Activated naive CD4-positive, alpha-beta T cell (primary cell): ENCODE measurements at places on chromosomes 5 and 9.

- DNase-seq, result no peak
Observed at GRCh38 chr9:79708541-79708940, 136.8 kb downstream of the TLE4 start.

DNA sequence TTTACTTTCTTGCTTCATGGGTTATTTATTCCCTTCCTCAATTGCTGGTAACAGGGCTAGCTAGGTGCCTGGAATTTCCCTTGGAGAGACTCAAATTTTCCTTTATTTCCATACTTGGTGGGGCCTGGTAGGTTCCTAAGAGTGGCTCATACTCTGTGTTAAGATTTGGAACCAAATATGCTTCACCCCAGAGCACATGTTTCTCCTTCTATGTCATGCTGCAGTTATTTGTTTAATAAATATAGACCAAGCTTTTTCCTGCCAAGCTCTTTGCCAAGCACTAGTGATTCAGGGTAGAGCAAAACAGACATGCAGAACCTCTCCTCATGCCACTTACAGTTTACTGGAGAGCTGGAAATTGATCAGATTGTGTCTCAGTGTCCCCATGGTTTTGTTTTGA lies 290.3 kb upstream of the SGCD start:
- DNase-seq, result no peak

- no peak for DNase-seq
Observed at GRCh38 chr5:8270246-8270645, 401.3 kb downstream of the MTRR start.

DNA sequence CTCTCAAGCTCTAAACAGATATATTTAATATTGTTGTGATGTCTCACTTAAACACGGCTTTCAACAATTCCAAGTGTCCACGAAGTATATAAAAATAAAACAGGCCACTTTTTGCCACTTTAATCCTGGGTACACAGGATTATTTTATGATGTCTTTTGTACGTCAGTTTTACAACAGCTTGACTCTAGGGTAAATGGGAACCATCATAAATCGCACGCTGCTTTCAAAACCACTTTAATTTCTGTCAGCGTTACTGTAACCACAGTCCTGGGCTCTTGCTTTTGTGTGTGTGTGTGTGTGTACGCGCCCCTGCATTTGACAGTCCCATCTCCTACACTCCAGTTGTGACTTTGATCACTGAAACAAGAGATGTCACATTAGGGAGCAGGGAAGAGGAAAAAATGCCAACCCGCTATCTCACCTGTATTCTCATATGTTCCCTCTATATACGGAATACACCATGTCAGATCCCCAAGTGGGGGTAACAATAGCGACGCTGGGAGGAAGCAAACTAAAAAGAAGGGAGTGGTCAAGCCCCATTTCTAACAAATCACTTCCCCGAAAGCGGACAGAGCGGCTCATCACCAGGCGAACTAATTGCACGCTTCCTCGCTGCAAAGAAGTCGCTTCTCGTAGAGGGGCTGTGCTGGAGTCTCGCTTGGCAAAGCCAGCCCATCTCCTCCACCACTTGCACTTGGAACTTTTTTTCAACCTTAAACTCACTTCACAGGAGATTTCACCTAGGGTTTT lies 1.2 kb downstream of the BNC2 start:
- DNase-seq, result no peak

DNA sequence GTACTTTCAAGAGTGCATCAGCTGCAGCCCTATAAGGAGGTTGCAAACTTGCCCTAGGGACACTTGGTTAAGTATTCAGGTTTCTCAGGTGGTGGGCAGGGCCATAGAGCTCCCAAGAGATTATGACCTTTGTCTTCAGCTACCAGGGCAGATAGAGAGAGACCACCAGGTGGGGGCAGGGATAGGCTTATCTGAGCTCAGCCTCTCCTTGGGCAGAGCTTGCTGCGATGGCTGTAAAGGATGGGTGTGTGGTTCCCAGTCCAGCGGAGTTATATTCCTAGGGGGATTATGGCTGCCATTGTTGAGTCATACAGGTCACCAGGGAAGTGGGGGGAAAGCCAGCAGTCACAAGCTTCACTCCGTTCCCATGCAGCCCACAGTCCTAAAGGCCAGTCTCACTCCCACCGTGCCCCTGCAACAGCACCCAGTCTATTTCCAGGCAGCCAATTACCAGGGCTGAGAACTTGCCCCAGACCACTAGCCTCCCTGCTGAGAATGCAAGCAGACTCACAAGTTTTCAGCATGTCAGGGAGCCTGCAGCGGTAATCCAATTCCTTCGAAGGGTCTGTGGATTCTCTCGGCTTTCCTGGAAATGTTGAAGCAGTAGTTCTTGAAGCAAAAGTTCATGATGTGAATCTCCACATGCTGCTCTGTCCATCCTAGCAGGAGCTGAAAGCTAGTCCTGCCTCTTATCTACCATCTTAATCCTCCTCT lies 151.5 kb downstream of the SLC12A2 start:
- DNase-seq, result no peak

DNA sequence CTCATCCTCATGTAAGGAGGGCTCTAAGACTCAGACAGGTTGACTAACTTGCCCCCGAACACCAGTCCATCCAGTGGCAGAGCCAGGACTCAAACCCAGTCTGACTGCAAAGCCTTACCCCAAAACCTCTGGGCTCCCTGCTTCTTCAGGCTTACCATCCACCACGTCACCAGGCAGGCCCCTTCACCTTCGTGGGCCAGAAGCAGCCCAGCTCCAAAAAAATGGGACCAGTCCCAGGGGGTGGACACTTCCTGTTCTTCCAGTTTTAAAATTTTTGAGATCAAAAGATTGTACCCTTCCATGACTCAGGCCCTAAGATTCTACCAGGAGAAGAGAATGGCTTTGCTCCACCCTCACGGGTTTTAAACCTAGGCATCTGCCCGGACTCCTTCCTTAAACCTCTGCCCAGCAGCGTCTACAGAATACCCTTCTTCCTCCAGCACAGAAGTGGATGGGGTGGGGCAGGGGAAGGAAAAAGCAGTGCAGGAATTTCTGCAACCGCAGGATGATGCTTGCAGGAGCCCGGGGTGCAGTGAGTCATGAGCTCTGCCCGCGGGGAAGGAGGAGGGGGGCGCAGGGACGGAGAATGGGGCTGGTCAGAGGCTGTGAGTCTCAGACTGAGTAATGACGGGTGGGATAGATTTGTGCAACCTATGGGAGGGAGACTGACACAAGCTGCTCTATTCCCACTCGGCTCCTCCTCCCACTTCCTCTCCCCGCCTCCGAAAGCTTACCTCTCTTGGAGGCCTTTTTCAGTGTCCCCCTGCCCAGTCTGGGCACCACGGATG lies 50.4 kb upstream of the STXBP1 start:
- no peak for DNase-seq

GRCh38 chr9:135120249-135120648 lies 32.8 kb downstream of the OLFM1 start:
- DNase-seq, result no peak

DNA sequence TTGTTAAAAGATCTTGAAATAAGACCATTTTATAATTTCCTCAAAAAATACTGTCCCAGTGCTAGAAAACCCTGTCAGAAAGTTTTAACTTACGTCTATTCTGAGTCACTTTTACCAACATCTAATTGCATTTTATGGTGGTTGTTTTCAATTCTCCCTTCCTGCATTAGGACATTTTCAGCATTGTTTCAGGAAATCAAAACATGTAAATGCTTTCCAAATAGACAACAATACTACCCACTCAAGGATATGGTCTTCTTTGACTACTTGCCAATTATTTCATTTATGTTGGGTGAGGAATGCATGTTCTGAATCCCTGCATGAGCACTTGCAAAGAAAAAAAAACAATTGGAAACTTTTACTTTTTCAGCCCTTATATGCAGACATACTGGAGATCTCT lies 284.6 kb upstream of the PDE4D start:
- no peak for DNase-seq

DNA sequence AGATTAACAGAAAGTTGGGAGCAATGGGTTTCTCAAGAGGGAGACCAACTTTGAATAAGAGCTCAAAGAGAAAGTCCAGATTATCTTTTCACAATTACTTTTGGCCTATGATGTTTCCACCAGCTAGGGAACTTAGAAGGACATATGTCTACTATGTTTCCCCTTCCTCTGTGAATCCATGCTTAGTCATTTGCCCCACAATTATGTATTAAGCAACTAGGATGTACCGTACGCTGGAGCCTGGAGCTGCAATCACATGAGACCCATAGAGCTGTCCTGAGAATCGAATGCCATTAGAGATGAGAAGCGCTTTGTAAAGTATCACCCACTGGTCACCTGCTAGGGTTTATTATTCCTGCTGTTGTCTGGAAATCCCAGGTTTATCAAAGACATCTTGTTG lies 78.8 kb downstream of the PDE6A start:
- no peak for DNase-seq

- no peak for DNase-seq
Observed at GRCh38 chr5:78809444-78809843, 160.9 kb upstream of the LHFPL2 start.

DNA sequence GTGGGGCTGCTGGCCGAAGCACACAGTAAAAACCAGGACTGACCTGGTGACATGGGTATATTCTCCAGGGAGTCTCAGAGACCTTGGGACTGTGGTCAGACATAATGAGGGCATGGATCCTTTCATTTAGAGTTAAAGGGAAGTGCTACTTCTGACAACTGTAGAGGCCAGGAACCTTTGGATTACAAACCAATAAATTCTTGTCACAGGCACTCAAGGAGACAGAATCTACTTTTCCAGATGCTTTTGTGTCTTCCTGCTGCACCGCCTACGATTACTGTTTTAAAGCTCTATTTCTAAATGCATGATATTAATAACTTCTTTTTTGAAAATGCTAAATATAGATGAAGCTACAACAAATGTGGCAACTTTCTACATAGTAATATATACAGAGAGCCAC lies 106.5 kb upstream of the LPAR1 start:
- no peak for DNase-seq

- no peak for DNase-seq
Observed at GRCh38 chr5:16736158-16736995, 119.6 kb upstream of the RETREG1 start.

DNA sequence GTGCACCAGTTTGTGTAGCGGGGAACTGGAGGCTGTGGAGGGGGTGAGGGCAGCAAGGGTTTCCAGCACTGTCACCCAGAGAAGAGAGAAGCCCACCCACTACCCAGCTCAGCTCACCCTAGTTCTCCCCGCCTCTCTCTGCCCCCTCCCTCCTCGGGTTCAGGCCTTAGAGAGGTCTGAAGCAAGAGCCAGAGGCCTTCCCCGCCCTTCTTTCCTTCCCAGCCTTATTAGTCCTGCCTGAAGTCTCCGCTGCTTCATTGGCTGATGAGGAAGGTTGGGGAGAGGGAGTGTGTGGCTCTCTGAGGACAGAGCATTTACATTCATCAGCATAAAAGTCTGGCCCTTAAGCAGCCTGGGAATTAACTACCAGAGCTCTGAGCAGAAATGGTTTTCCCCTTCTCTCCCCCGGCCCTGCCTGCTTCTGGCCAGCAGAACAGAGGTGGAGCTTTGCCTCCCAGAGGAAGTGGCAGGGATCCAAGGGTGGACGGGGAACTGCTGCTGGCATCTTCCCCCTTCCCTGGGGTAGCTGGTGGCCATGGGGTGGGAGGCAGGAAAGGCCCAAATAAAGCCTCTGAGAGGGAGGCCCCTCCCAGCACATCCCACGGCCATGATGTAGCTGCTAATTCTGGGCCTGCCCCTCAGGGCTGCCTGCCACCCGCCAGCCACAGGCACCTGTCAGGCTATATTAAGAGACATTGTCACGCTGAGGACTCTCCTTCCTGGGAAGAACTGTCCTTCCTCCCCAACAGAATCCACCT lies 4.1 kb downstream of the DNAJB5 start:
- DNase-seq, result no peak

DNA sequence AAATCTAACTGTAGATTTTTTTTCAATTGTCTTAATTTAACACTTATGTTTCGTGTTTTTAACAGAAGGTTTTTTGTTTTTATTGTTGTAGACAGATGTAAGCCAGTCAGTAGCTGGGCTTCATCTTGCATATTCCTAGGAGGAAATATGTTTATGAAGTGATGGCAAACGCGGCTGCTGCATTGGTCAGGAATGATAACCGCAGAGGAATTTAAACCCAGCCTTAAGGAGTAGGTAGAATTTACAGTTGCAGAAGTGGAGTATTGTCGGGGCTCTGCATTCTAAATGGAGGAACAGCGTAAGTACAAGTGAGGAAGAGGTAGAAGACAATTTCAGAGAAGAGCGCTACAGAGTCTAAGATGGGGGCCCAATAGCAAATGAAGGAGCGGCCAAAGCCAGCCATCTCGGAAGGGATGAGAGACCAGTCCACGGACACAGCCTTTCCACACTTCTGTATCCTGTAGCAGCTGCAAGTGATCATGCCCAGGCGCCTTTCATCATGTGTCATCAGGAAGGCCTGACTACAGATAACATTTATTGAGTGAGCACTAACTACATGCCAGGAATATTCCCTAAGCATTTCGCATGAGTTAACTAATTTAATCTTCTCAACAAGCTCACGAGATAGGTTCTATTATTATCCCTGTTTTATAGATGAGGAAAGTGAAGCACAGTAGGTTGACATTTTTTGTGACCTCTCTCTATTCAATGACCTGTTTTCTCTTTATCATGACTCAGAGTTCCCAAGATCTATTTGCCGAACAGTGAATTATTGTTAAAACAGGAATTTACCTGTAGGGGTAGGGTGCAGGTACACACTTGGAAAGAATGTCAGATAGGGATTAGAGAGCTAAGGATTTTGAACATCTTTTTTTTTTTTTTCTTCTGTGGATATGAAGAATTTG lies 38.1 kb downstream of the CMYA5 start:
- no peak for DNase-seq

GRCh38 chr5:143117821-143118220 lies 285.7 kb downstream of the NR3C1 start:
- DNase-seq, result no peak

- no peak for DNase-seq
Observed at GRCh38 chr5:83570916-83571315, 99.4 kb downstream of the VCAN start.

GRCh38 chr5:18465833-18466681 lies 831.8 kb downstream of the TAF11L14 start:
- DNase-seq, result no peak

GRCh38 chr5:111707630-111708164 lies 49.3 kb downstream of the NREP start:
- no peak for DNase-seq
